ENCODE measurements at places on chromosomes 7 and 10.

DNA sequence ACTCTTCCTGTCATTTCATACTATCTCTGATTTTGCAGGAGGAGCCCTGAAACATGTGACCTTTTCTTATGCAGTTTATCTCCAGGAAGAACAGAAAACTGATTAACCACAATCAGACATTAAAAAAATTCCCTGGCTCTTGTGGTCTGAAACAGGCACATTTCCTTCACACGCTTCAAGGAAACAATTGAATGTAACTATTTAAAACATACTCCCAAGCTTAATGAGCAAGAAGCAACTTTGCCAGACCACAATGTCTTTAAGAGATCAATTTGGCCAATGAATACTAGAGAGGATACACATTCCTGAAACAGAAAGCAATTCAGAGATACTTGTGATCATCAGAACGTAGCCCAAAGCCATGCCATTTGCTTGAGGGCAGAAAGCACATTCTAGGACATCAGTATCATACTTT, 65.8 kb downstream of the PIP4K2A start:
- DNase-seq = no peak

GRCh38 chr7:151553356-151553755, 33.7 kb upstream of the RHEB start:
- no peak for DNase-seq

DNA sequence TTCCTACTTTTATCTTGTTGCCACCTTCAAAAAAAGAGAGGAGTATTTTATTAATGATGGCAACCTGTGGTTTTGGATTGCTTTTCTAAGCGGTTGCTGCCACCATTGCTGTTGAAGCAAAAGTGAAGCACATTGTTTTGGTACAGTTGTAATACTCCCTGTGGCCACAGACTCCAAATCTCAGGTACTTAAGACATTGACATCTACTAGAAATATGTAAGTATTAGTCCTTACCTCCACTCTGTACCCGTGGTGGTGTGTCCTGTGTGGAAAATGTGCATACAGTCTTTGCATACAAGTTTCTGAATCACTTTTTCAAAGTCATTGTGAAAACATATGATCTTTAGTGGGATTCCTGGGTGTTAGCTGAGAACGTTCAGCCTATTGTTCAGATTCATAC, 85.7 kb downstream of the ANLN start:
- DNase-seq = no peak

GRCh38 chr7:156151078-156151477, 338.8 kb upstream of the SHH start:
- no peak for DNase-seq

DNA sequence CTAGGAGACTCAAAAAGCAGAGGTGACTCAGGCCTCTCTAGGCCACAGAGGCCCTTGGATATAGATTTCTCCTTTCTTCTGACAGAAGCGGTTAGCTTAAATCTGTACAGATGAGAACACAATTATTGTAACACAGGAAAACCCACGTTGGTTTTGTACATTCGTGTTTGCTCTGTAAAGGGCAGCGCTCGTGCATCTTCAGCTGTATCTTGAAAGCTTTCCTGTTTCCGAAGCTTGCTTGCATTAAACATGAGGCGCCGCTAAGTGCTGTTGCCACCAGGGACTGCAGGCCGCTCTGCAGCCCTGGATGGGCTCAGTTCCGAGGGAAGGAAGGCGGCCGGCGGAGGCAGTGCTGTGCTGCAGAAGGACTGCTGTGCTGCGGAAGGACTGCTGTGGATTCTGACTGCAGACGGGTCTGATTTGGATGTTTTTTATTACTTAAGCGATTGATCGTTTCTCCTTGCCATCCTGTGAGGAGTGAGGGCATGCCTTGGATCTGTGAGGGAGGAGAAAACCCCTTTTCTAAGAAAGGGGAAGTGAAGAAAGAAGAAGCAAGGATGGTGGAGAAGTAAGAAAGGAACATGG, 53.3 kb downstream of the FHIP2A start:
- DNase-seq = peak; percentile 3

GRCh38 chr7:31052841-31053601, 913 bp downstream of the ADCYAP1R1 start:
- no peak for DNase-seq

DNA sequence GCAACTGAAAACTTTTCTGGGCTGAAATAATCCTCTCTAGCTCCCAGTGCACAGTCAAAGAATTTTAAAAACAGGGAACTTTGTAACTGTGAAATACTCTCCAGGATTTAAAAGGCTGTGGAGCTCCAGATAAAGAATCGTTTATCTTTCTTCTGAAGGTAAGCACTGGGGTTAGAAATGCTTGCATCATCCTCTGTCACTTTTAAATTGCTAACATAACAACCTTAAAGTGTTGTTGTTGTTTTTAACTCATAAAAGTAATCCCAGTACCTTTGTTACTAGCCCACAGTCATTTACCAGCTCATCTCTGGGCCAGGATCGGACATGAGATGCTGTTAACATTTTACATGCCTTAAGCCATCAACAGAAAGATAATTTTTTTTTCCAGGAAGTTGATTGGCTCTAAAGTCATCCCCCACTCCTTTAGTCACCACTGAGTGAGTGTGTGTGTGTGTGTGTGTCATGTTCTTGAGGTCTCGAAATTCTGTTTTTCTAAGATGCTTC, at the start of gene SLC39A12:
SLC39A12 (plus strand) TSS at position 51 of the 504 bp plus-strand sequence. CDS start 1,359 bp downstream, outside the sequence.
- no peak for DNase-seq
